ENCODE measurements at places on chromosomes 2 and 18. TPM values are rescaled to one million over a fixed set of nuclear protein-coding genes. Genes with fewer than 3 reads are reported as not detected.

The MEIS1 gene
- total RNA-seq, result 9.8 TPM

The MOCOS gene
- 0.19 TPM for total RNA-seq

The SCYGR4 gene
- total RNA-seq, result not detected

The SLC40A1 gene
- total RNA-seq, result 75.3 TPM

The ZNG1B gene
- total RNA-seq, result 34.5 TPM

The OXER1 gene
- 0.57 TPM for total RNA-seq

The POTEF gene
- not detected for total RNA-seq

The SPP2 gene
- total RNA-seq, result 0.05 TPM

The PSMG2 gene
- total RNA-seq, result 97.4 TPM

The GKN1 gene
- total RNA-seq, result 1.4 TPM

The CTLA4 gene
- total RNA-seq, result 10.6 TPM

The LYPD6B gene
- total RNA-seq, result 0.24 TPM

DNA sequence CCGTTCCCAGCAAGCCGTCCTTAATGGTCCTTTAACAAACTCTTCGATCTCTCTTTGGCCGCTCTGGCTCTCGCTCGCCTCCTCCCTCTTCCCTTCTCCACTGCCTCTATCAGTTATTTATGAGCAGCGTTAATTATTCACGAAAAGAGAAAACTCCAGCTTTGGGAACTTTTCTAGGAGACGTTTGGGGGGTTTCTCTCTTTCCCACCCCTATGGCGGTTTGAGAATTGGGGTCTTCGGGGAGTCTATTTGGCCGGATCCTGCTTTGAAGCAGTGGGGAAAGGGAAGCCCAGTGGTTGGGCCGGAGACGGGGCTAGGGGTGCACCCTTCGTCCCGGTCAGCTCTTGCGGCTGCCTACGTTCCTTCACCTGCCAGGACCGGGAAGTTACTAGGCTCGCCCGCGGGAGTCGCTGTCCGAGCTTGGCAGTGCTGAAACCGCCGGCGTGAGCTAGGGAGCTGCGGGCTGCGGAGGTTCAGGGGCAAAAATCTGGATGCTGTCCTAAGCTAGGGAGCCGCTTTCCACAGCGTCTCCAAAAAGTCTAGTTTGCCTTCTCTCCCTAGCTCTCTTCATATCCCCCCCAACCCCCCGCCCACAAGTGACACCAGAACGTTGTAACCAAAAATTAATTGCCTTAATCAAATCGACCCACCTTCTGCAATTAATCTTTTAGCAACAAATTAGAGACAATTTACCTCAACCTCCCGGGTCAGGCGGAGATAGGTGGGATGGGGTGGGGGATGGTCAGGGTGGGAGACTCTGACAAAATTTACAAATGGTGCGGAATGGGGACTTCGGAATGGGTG lies 8.9 kb upstream of the SKOR2 start:
- no peak for DNase-seq

DNA sequence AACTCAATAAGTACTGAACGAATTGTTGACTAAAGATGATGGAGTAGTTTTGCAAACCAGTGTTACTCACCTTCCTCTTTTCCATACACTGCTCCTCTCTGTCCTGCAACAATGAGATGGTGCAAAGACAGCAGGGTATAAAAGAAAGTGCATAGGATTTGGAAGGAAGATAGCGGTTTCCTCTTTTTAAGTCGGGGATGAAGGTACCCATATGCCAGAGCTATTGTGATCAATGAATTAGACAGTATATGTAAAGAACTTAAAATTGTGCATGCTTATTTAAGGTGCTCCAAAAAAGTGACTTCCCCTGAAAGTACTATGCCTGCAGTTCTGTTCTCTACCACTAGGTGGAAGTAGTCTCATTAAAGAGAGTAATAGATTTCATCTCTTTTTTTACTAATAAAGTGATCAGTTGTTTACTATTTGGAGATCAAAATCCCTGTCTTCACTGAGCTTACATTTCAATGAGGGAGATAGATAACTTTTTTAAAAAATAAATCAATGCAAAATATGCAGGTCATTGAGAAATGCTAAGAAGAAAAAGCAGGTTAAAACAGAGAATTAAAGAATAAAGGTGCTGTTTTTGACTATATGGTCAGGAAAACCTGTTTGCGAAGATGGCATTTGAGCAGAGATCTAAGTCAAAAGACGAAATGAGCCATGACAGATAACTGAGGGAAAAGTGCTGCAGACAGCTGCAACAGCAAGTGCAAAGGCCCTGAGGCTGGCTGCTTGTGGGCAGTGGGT lies 339.7 kb upstream of the SLC14A2 start:
- DNase-seq, result peak; percentile 9

DNA sequence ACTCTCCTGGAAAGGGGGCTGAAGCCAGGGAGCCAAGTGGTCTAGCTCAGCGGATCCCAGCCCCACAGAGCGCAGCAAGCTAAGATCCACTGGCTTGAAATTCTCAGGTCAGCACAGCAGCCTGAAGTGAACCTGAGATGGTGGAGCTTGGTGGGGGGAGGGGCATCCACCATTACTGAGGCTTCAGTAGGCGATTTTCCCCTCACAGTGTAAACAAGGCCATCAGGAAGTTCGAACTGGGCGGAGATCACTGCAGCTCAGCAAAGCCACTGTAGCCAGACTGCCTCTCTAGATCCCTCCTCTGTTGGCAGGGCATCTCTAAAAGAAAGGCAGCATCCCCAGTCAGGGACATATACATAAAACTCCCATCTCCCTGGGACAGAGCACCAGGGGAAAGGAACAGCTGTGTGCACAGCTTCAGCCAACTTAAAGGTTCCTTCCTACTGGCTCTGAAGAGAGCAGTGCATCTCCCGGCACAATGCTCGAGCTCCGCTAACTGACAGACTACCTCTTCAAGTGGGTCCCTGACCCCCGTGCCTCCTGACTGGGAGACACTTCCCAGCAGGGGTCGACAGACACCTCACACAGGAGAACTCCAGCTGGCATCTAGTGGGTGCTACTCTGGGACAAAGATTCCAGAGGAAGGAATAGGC lies 282.3 kb upstream of the EPC2 start:
- no peak for DNase-seq

- no peak for DNase-seq
Observed at GRCh38 chr2:110852051-110852450, 119.7 kb downstream of the ACOXL start.

DNA sequence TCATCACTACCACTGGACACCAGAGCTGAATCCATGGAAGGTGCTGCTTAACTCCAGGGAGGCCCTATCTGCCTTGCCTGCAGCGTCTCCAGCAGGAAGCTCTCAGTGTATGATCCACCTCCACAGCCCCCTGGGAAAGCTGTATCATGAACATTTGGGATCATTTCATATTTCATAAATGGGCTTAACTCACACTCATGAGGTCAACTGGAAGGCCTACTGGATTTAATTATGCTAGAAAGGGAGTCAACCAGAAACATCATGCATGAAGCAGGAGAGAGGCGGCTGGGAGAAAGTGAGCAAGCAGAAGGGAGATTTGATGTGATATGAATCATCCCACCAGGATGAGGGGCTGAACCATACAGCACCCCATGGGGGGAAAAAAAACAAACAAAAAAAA lies 537.7 kb downstream of the TNS1 start:
- DNase-seq, result no peak

DNA sequence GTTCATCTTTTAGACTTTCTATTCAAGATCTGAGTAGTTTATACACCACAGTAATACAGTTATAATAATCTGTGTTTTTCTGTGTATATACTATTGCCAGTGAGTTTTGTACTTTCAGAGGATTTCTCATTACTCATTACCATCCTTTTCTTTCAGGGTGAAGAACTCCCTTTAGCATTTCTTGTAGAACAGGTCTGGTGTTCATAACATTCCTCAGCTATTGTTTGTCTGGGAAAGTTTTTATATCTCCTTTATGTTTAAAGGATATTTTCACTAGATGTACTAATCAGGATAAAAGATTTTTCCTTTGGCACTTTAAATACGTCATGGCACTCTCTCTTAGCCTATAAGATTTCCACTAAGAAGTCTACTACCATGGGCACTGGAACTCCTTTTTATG lies 705.5 kb downstream of the SLC4A3 start:
- DNase-seq, result no peak

DNA sequence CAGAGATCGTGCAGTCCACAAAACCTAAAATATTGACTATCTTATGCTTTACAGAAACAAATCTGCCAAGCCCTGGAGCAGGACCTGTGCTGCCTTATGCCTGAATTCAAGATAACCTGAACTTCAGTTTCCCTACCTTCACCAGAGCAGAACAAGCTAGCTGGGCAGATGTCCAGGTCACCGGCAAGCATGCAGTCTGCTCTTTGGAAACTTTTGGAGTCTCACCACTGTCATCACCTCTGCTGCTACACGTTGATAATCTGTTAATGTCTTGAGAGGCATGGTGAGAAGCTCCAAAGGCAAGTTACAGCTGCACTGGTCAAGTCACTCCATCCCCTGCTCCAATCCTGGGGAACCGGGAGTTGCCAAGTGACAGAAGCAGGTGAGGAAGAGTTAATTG lies 354.2 kb downstream of the RBM43 start:
- no peak for DNase-seq

DNA sequence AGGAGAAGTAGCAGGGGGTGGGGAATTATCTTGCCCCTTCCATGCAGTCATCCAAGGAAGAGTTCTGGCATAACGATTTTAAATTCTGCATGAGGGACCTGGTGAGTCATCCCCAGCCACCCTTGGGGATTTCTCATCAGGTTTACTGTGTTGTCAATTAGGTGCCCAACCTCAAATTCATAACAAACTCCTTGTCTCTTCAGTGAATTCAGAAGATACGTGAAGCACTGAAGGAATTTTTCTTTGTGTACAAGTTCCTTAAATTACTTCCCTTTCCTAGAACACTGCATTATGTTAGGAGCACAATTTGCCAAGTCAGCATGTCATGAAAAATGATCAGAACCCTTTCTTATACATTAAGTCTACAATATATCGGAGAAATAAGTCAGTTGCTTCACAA lies 70.8 kb upstream of the NOSTRIN start:
- DNase-seq, result no peak

DNA sequence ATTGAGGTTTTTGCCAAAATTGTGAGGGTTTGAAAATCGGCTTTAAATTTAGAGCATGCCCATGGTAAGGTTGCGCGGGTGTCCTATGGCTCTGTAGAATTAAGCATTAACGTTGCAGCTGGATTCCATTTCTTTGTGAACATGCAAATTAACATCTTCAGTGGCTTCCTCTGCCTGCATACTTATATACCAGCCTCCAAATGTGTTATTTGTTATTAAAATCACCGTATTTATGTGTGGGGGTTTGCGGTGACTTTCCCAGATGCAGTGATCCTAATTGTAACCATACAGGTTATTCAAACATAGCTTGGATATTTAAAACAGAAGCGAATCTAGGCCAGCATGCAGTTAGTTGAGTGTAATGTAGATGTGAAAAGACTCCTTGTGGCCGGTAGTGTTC lies 80.2 kb downstream of the TGOLN2 start:
- DNase-seq, result no peak

GRCh38 chr2:19043893-19044292 lies 314.5 kb downstream of the OSR1 start:
- DNase-seq, result no peak

DNA sequence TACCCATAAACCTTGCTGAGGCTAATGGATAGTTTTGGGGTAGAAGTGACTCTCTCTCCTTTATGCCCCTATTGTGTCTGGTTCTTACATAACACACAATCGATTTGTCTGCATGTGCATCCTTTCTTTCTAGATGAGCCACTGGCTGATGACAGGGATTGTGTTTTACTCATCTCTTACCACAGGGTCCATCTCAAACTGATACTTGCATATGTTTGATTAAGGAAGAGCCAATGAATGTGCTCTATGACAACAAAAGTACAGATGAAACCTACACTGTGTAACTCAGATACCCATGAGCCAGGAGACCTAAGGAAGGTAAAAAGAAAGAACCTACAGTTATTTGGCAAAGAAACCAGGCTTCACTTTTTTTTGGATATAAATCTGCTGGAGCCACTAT lies 13.2 kb upstream of the BZW1 start:
- no peak for DNase-seq

- DNase-seq, result no peak
Observed at GRCh38 chr2:220315098-220315823, 687.8 kb downstream of the SLC4A3 start.

GRCh38 chr2:238761868-238762267 lies 86.0 kb upstream of the TWIST2 start:
- no peak for DNase-seq

DNA sequence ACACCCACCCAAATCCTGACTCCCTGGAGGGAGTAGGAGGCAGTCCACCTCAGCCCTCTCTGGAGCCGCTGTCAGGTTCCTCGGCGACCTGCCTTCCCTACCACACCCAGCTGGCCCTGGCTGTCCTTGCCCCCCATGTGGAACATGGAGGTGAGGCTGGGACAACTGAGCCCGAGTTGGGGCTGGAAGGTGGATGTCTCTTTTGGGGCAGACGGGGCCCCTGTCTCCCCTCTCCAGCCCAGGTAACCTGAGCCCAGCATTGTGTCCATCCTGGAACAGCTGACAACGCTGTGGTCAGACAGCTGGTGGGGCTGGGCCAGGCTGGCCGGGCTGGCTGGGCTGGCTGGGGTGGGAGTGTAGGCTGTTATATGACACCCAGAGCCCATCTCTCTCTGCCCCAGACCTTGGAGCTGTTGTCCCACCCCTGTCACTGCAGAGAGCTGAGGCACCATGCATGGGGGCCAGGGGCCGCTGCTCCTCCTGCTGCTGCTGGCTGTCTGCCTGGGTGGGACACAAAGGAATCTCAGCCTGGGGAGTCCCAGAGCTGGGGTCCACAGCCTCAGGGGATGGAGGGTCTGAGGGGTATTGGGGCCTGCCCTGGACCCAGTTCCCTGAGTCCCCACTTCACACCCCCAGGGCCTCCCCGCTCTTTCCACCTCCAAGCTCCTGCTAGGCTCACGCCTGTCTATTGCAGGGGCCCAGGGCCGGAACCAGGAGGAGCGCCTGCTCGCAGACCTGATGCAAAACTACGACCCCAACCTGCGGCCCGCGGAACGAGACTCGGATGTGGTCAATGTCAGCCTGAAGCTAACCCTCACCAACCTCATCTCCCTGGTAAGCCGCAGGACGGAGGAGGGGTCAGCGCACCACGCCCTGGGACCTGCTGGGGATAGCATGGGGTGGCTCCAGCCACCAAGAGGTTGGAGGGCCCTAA lies at the start of gene CHRNG:
Gene CHRNG (plus strand): TSS at position 395 of the 934 bp plus-strand sequence. CDS start 56 bp downstream, at position 451.
- DNase-seq, result no peak

DNA sequence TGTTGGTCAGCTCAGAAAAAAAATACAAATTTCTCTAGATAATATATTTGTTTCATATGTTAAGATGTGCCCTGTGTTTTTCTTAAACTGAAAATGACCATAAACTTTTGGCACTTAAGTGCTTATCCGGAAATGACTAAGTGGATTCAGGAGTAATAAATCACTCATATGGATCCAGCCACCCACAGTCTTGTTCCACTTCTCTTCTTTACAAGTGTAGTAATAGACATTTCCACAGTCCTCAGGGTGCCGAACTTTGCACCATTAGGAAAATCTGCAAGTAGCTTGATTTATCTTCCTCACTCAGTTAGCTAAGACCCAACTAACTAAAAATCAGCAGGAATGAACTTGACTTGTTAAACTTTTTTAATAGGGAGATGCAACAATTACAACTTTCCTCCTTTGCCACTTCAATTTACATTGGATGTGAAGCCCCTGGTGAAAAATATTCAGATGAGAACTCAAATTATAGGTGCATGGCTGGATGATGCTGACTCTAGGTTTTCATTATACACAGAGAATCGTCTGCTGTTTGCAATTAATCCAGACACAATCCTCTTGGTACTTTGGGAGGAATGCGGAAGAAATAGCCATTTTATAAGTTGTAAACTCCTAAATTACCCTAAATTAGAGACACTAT lies 322.5 kb downstream of the ARHGAP15 start:
- DNase-seq, result no peak

GRCh38 chr2:181131584-181131983 lies 151.2 kb downstream of the UBE2E3 start:
- no peak for DNase-seq

- DNase-seq, result no peak
Observed at GRCh38 chr2:179650420-179650819, 211.0 kb downstream of the ZNF385B start.

GRCh38 chr2:120227111-120227991 lies 4.2 kb upstream of the TMEM185B start:
- DNase-seq, result peak; percentile 55
